Sigmoid colon (tissue), 7 donors: ENCODE measurements at places on chromosomes 5 and 9. TPM values are rescaled to one million over a fixed set of nuclear protein-coding genes. Genes with fewer than 3 reads are reported as not detected.

The FRRS1L gene
- total RNA-seq = 3.3 TPM

The PRDM9 gene
- not detected for total RNA-seq

The GPR151 gene
- total RNA-seq = not detected

The TMEM174 gene
- total RNA-seq = not detected

The CER1 gene
- 0.99 TPM for total RNA-seq

The EQTN gene
- total RNA-seq = 0.71 TPM

The FBP2 gene
- total RNA-seq = not detected

The LHX3 gene
- total RNA-seq = not detected

The CDC20B gene
- total RNA-seq = not detected

GRCh38 chr5:113205807-113206206 is 229.0 kb downstream of the TSSK1B start:
- no peak for DNase-seq

DNA sequence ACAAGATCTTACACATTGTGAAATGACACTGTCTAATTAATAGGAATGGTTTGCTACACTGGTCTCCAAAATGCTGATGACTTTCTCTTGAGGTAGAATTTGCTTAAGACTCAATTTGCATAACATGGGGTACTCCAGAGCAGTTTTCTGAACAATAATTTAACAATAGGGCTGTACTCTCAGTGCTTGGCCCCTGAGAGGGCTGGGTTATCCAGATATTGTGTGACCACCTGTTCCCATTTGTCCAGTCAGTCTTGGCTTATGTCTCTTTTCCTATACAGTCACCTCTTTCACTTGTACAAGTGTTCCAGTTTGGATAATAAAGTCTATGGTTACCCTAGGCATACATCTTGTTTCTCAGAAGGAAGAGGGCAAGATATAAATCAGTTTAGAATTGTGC is 17.9 kb downstream of the ZSWIM6 start:
- DNase-seq = no peak

DNA sequence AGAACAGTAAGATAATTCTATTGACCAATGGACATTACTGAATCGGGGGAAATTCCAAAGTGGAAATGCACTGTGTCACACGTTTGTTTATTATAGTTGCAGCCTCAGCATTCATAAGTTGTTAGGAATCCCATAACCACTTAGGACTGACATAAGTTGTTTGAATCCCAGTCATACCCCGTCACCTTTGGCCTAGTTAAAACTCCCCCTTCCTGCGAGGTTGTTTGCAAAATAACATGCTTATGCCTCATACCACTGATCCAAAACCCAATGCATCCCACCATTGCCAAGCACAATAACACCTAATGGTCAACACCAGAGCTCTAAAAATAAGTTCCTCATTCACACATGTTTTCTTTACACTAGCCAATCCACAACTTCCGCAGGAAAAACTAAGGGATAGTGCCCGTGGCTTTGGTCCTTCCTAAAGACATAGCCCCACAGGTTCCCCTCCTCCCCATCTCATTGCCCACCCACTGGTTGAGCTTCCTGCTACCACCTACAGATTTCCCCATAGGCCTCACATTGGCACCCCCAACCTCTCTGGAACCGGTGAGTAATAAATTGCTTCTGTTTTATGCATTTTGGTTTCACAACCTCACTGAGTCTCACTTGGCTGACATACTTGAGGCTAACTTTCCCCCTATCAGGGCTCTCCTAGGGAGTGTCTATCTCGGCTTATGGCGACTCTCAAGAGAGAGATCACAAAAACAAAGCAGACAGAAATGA is 42.3 kb upstream of the MUSK start:
- no peak for DNase-seq

GRCh38 chr5:132915681-132916080 is 42.2 kb downstream of the LEAP2 start:
- no peak for DNase-seq

GRCh38 chr5:139862803-139863202 is 67.2 kb downstream of the PSD2 start:
- no peak for DNase-seq

DNA sequence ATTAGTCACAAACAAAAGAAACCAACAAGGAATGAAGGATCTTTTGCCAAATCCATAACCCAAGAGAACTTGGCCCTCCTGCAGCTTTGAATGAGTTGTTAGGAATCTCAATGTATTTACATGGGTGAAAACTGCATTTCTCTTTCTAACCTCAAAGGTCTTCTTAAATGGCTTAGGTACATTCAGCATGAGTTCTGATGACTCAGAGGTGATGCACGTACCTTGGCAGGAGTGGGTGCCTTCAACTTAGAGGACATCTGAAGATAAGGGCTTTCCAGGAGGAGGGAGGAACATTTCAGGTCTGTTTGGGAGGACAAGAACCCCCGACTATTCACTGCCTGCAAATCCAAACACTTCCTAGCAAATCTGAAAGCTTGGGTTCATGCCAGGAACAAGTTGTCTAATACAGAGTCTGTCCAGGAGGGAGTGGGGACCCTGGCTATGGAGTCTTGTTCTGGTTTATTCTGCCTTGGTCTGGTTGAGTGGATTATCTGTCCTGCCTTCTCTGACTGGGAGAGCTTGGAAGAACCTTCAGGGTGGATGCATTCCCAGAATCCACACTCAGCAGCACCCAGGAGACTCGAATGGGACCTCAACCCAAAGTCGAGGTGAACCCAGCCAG is 65.7 kb downstream of the IRX2 start:
- DNase-seq = no peak

DNA sequence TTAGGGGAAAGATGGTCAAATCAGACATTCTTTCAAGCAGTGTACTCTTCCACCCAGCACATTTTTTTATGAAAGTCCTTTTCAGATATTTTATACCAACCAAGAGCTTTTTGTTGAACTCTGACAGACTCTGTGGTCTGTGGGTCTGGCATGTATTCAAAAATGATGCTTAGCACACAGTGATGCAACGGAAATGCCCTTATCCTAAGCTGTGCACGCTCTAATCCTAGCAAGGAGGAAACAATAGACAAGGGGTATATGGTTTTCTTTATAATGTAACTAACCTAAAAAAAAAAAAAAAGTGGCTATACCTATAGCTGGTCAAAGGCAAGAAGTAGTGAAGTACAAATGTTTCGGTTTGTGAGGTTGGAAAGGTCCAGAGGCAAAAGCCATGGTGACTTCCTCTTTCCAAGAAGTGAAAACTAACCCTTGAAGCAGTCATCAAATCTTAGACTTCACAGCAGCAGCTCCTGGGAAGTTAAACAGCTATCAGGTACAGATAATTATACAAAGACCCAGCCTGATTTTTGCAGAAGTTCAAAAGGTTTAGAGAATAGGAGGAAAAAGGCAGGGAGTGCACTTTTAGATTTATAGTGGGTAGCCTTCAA is 82.5 kb downstream of the SEMA6A start:
- no peak for DNase-seq

- DNase-seq = no peak
These were observed 110.7 kb upstream of the TRIM32 start for GRCh38 chr9:116576386-116576785.

GRCh38 chr5:18072600-18072999 is 438.3 kb downstream of the TAF11L14 start:
- DNase-seq = no peak

GRCh38 chr5:57832875-57833274 is 350.3 kb upstream of the ACTBL2 start:
- DNase-seq = no peak

GRCh38 chr9:27977931-27978330 is 404.6 kb upstream of the C9orf72 start:
- DNase-seq = no peak
